ENCODE measurements at places on chromosomes 1 and 21.

DNA sequence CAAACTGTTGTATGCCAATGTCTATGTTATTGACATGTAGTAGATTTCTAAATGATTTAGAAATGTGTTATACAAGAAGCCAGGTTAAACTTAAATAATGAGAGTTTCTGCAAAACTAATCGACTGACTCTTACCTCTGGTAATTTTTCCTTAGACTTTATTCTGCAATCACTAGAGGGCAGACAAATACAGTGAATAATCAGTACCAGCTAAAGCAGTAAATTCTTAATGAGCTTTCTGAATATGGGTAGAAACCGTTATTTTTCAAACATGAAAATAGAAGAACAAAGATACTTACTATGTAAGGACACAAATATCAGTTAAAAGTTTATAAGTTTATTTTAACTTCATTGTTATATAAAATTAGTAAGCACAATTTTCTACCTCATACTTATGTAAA is 97.9 kb upstream of the RGS1 start:
- DNase-seq = no peak

DNA sequence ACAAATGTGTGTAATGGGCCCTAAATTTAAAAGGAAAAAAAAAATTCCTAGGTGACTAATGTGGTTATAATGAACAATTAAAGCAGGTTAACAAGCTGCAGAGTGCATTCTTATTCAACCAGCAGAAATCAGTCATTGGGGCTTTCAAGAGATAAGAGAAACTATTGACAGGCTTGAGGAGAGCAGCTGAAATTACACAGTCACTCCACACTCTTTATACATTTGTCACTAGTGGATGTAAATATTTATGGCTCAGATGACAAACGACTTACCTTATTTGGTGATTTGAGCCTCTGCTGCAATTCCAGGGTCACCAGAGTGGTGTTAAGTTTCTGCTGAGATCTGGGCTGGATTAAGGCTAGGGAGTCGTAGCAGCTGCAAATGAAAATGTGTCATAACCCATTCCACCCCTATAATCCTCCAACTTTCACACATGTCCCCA is 896.3 kb downstream of the TTLL7 start:
- no peak for DNase-seq

- DNase-seq = no peak
These were observed 410.6 kb upstream of the VAMP3 start for GRCh38 chr1:7360526-7360925.

DNA sequence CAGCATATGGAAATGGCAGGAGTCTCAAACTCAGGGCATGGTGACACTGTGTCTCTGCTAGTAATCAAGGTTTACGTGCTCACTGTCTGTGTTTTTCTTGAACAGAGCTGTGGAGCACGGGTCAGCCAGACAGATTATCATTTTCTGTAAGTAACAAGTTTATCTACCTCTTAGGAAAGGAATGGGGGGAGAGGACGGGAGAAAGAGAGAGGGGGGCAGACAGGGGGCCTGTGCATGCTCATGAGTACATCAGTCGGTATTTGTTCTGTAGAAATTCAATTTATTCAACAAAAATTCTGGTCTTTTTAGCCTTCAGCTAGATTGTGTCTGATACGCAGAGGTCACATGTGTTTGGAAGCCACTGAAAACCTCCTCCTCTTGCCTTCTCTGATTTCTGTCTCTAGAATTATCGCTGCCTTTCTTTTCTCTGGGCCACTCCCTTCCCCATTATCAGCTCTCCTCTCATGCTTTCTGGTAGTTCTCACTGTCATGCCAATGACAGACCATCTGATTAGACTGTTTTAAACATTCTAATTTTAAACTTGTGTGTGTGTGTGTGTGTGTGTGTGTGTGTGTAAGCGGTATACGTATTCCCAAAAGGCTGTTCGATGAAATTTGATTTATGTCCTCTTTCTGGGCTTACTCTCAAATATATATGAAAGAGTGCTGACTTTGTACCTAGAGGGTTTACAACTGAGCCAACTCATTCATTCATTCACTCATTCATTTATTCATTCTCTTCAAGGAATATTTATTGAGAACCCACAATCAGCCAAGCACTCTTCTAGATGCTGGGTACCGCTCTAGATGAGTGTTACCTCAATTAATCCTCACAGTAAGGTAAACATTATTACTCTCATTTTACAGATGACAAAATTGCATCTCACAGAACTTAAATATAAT is 636.9 kb downstream of the KIF26B start:
- DNase-seq = no peak

DNA sequence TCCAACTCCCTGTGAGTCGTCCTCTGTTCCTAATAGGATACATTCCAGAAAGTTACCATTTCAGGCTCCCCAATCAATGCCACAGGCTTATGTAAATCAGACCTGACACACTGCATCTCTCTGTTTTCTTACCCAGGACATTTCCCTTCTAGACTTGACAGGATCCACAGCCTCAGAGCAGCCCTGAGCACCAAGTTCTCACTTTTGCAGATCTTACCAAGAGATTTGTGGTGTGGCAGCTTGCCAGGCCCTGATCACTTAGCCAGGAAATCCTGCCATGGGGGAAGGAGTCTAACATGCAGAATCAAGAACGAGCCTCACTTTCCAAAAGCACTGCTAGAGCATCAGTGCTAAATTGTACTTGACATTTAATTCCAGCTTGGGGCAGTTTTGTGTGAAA is 202.9 kb downstream of the TBX15 start:
- no peak for DNase-seq

DNA sequence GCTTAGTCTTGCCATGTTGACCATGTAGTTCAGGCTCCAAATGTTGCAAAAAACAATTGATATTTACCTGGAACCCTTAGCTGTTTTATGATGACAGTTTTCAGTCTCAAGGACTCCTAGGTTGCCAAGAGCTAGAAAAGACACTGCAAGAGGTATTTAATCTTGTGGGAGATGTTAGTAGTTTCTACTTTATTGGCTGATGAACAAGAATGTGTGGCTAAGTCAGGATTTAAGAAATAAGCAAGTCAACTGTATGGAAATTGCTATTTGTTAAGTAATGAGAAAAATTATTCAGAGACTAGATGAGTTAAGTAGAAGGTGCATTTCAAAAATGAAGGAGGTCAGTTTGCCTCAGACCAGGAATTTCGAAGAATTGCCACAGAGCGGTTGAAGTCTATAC is 639.7 kb upstream of the USP24 start:
- no peak for DNase-seq

- no peak for DNase-seq
These were observed 36.0 kb downstream of the SIPA1L2 start for GRCh38 chr1:232593717-232594502.

GRCh38 chr1:161335796-161336195 is 21.6 kb downstream of the SDHC start:
- DNase-seq = no peak

DNA sequence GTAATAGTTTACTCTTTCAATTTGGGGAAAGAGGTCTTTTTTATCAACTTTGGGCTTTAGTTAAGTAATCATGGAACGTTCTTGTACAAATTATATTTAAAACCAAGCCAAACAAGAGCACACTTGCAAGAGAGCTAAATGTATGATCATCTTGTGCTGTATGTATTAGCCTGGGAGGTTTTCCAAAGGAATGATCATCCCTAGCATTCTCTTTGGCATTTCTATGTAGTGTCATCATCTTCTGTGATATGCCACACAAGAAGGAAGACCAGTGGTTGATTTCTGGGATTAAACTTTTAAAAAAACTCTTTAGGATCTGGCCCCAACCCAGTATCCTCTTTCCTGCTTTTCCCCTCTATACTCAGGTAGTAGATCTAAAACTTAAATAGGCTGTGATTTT is 38.4 kb upstream of the KCNQ4 start:
- DNase-seq = no peak

GRCh38 chr1:72006092-72006491 is 276.2 kb downstream of the NEGR1 start:
- no peak for DNase-seq
